ENCODE measurements at places on chromosomes 16 and 17. TPM values are rescaled to one million over a fixed set of nuclear protein-coding genes. Genes with fewer than 3 reads are reported as not detected.

TBX6 gene
- total RNA-seq: 3.6 TPM

HS3ST4 gene
- 2.1 TPM for total RNA-seq

SLC5A11 gene
- not detected for total RNA-seq

DNA sequence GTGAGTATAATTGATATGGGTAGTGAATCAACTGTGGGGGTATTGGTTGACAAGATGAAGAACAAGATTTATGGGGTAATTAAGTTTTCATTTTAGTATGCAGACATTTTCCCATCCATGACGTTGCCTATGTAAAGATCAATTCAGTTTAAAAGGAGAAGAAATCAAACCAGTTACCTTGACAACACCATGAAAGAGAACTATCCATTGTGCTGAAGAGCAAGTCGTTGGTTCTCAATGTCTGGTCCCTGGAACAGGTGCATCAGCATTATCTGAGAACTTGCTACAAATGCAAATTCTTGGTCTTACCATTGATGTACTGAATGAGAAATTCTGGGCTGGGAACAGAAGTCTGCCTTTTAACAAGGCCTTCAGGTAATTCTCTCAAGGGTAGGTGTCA lies 801 bp upstream of the OR4D2 start:
- no peak for ATAC-seq

DNA sequence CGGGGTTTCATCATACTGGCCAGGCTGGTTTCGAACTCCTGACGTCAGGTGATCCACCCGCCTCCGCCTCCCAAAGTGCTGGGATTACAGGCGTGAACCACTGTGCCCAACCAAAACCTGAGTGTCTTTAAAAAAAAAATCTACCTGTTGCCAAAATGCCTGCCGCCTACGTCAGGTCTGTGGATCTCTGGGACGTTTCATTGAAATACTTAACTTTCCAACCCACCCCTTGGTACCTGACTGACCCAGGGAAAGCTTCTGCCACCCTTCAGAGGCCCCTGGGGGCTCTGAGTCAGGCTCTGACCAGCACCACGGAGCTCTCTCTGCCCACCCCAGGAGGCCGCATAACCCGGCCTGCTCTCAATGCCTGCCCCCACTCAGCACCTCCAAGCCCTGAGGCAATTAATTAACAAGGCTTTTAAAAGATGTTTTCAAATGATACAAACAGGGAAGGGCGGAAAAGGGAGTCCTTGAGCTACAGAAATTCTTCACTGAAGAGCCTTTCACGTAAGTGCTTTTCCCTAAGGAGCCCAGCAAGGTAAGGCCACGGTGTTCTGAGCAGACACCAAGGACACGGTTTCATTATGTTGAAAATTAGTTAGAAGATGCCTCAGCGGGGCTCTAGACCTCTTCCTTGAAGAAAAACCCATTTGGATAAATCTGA lies 29.3 kb upstream of the GSG1L start:
- ATAC-seq: peak; percentile 37

GRCh38 chr16:14148016-14148415 lies 76.9 kb downstream of the MRTFB start:
- no peak for ATAC-seq
